A549 treated with ZK216348 at 1 μM for 4 hours (cell line): ENCODE measurements at places on chromosomes 16 and 17. TPM values are rescaled to one million over a fixed set of nuclear protein-coding genes. Genes with fewer than 3 reads are reported as not detected.

JPH3 gene
- 0.80 to 2.8 TPM (median 2.4 TPM) in 5 replicates for total RNA-seq

NPIPA2 gene
- total RNA-seq = 0.84 to 2.0 TPM (median 1.3 TPM) in 5 replicates

COQ9 gene
- 32.9 to 54.5 TPM (median 50.9 TPM) in 5 replicates for total RNA-seq

CARD14 gene
- 0.17 to 0.78 TPM (median 0.25 TPM) in 5 replicates for total RNA-seq

TPSB2 gene
- 0.20 to 0.27 TPM in 2 of 5 replicates, not detected in the others for total RNA-seq

HEXD gene
- 9.1 to 16.3 TPM (median 13.9 TPM) in 5 replicates for total RNA-seq

MKS1 gene
- 9.7 to 12.5 TPM (median 11.8 TPM) in 5 replicates for total RNA-seq

GRIN2A gene
- 0.14 to 0.31 TPM in 2 of 5 replicates, not detected in the others for total RNA-seq

SEPTIN12 gene
- total RNA-seq = not detected in 5 replicates

KREMEN2 gene
- 0.85 to 3.2 TPM (median 2.4 TPM) in 5 replicates for total RNA-seq

ABCC12 gene
- 0.06 to 0.22 TPM (median 0.20 TPM) in 3 of 5 replicates, not detected in the others for total RNA-seq

PIK3R5 gene
- total RNA-seq = 0.04 to 0.09 TPM in 2 of 5 replicates, not detected in the others
